ENCODE measurements at places on chromosomes 4 and X. TPM values are rescaled to one million over a fixed set of nuclear protein-coding genes. Genes with fewer than 3 reads are reported as not detected.

GRCh38 chr4:123578276-123579029, 181.9 kb downstream of the SPRY1 start:
- DNase-seq: no peak

- DNase-seq: no peak
These were observed 19.4 kb downstream of the P2RY10 start for GRCh38 chrX:78964598-78964997.

DNA sequence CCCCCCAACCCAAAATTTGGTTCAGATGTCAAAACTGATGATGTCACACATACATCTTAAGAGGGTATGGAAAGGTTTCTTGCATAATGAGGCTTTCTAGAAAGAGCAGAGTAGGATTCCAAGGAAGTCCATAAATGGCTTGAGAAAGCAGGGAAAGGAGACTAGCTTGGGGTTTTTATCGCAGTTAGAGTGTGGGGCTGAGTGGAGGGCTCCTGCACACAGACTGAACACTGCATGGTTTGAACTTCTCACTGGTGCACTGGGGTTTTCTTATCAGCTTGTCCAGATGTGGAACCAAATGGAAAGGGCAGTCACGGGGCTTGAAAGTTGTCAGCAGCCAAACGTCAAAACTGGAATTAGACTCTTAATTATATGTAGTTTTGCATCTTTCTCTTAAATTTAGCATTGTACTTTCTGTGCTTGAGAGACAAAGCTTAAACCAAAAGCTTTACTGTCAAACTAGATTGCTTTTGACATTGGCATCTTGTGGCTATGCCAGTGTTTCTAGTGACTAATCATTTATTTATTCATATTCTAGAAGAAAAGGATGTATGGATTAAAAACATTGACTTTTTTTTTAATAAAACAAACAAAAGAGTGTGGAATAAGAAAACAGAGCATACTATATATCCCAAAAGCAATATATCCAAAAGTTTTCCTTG, 78.3 kb upstream of the STIM2 start:
- DNase-seq: no peak

DNA sequence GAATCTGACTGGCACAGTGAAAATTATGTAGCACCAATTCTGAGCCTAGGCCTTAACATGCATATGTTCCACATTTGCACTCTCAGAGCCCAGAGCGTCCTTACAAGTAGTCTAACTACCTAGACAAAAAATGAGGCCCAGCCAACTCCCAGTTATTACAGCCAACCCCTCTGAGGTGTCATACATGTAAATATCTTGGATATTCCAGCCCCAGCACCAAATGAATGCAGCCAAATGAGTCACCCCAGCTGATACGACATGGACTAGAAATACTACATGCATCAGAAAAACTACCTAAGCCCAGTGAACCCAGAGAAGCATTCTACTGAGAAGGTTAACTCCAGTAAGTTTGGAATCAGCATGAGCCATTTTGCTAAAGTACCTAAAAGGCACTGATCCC, 145.1 kb downstream of the STPG2 start:
- DNase-seq: no peak

GRCh38 chr4:144754562-144755410, 108.8 kb downstream of the HHIP start:
- no peak for DNase-seq

DNA sequence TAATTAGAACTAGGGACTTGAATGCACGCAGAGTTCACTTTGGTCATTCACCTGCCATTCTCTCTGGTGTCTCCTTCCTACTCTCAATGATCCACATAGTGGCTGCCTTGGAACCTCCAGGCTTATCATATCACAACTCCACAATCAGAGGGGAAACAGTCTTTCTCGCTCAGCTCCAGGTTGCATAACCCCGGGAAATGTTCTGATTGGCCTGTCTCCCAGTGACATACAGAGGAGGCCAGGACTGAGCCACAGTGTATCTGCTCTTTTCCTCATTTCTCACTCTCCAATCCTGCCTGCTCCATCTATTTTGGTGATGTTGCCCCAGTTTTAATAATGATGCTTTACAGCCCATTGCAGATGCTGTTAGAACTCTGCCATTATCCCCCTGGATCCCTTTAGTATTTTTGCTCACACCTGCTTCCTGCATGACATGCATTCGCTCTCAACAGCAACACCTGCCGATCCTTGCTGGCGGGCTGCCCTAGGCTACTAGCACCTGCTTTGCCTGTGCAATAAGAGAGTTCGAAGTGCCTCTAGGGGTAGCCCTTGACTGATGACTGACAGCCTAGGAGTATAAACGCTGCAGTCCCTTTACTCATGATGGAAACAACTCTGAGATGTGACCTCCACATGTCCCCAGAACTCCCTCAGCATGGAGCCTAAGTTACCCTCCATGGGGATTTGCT, 211.3 kb upstream of the RPS6KA3 start:
- DNase-seq: no peak

GRCh38 chr4:164439037-164439436, 314.9 kb upstream of the SMIM31 start:
- no peak for DNase-seq

DNA sequence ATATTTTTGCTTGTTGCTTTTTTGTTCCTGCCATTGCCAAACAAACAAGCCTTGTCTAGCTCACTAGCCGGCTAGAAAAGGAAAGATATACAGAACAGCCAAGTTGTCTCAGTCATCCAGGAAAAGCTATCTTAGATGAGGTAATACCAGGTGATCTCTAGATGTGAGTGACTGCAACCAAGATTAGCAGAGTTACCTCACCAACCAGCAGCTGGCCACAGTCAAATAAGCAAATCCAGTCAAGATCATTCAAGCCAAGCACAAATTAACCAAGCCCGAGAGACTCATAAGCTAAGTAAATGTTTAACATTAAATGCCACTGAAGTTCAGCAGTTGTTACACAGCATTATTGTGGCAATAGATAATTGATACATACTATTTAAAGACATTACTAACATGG, 108.6 kb downstream of the CENPC start:
- DNase-seq: no peak

- DNase-seq: no peak
These were observed 15.9 kb upstream of the SPARCL1 start for GRCh38 chr4:87545052-87545451.

GRCh38 chr4:122606364-122607043, 14.4 kb downstream of the IL21 start:
- DNase-seq: no peak

GRCh38 chr4:183155450-183156184, 56.6 kb downstream of the WWC2 start:
- DNase-seq: no peak

DNA sequence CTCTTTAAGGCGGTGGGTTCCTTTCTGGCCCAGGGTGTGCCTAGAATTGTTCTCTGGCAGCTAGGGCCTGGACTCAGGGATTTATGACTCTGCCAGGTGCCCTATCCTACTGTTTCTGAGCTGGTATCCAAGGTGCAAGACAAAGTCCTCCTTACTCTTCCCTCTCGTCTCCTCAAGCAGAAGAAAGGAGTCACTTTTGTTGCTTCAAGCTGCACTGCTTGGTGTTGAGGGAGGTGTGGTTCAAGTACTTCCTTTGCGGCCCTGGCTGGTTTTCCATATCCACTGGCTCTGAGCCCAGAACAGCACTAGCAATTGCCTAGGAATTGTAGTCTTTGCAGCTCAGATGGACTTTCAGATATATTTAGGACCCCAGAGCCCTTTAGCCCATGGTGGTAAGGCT, 39.3 kb downstream of the RTL3 start:
- no peak for DNase-seq

- no peak for DNase-seq
These were observed 58.4 kb upstream of the SORBS2 start for GRCh38 chr4:185870366-185870765.

TLR1 gene
- total RNA-seq: not detected

CCDC110 gene
- total RNA-seq: 2.5 TPM

MAGEH1 gene
- total RNA-seq: 11.6 TPM

RHOXF2 gene
- not detected for total RNA-seq

STPG2 gene
- not detected for total RNA-seq

SHOX gene
- not detected for total RNA-seq

PF4V1 gene
- not detected for total RNA-seq

DIPK2B gene
- not detected for total RNA-seq

UGT2B10 gene
- not detected for total RNA-seq

All from H1 (cell line).